Activated T-cell treated with anti-CD3 and anti-CD28 coated beads, Interleukin-2, amount 50 U/mL, for 48 hours (primary cell): ENCODE measurements at places on chromosomes 6 and 20.
A peak's percentile ranks its signal among the peaks of the same experiment; 100 is the strongest.

DNA sequence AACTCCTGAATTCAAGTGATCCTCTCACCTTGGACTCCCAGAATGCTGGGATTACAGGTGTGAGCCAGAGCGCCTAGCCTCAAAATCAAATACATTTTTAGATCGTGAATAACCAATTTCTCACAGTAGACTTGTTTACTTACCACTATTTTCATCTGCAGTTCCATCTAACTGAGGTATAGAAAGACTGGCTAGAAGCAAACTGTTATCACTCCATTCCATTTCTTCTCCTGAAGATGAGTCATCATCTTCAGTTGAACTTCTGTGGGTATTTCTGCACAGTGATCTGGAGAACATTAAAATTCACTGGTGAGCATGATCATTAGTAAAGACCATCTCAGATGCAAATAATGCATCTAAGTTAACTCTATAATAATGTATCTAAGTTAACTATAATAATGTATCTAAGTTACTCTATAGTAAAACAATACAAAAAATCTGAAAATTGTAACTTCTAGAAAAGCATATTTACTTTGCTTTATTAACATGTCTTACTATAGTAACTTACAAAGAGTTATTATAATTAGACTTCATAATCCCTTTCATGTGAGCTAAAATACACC, 105.4 kb downstream of the REV3L start:
- DNase-seq: no peak

- DNase-seq: peak; percentile 55
Observed at GRCh38 chr6:166955121-166955864, 1.1 kb downstream of the RNASET2 start.

DNA sequence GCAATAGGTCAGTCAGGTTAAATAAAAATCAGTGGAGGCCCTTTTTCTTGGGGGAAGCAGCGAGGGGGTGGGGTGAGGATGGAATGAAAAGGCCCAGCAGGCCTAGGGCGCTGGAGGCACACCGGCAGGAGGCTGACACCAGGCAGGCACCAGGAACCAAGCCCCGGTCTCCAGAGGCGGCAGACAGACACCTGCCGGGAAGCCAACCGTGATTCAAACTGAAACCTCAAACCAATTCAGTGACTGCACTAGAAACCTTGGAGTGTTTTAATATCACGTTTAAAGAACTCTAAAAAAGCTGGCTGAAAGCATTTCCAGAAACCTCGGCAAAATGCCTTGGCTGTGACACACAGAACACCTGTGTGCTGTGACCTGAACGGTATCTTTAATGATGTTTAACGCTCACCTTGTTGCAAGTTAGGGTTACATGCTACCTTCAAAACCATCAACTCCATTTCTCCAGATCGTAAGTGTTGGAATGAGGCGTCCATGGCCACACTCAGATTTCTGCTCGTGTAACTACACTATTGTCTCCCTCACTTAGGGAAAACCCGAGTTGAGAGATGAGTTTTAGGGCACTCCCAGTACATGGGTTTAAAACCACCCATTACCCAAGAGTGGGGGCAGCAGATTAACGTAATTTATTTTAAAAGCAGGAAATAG, 27.2 kb downstream of the DIDO1 start:
- DNase-seq: peak; percentile 48

DNA sequence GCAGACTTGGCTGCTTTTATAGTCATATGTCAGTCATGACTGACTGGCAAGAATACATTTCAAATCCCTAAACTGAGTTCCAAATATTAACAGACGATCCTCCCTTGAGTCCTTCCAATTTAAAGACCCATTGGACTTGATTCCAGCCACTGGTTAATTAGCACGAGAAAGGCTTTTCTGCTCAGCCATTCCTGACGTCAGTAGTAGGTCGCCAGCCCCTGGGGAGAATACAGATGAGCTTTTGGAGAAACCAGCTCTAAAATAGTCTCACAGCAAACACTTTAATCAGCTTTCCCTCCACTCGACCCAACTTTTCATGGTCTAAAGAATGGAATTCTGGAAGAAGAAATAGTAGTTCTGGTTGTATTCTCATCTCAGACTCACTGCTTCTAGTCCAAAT, 91.6 kb downstream of the SLC22A3 start:
- no peak for DNase-seq

- no peak for DNase-seq
Observed at GRCh38 chr20:39534846-39535245, 572.7 kb downstream of the DHX35 start.

GRCh38 chr20:17992847-17993513, 24.2 kb downstream of the MGME1 start:
- no peak for DNase-seq

DNA sequence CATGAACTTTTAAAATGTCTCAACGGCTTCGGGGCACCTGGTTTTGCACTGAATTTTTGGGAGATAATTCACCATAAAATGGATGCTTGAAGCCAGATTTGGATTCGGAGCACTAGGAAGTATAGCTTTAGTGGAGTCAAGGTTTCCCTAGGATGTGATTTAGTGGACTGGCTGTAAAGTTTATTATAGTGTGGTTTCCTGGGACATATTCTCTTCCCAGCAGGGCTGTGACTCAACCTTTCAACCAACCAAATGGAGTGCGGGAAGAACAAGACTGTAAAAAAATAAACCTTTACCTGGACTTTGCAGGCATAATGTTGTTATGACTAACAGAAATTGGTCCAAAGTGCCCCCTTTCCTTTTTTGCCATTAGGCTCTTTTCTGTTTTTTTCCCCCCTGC, 327.4 kb upstream of the MAN1A1 start:
- DNase-seq: no peak

DNA sequence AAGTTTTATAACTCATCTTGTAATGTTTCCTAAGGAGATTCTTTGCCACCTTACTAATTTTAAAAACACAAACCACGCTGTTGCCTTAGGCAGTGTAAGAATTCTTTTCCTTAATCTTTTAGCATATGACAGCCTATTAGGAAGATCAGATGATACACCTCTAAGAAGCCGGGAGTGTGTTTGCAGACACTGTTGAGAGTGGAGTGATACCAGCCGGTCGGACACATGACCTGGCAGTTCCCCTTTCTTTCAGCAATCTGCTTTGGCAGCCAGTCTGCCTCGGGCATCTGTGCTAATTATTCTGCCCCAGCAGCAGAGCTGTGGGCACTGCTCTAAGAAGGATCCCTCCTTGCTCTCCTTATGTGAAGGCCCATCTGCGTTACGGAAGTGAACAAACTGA, 50.9 kb downstream of the PLCB4 start:
- DNase-seq: no peak

DNA sequence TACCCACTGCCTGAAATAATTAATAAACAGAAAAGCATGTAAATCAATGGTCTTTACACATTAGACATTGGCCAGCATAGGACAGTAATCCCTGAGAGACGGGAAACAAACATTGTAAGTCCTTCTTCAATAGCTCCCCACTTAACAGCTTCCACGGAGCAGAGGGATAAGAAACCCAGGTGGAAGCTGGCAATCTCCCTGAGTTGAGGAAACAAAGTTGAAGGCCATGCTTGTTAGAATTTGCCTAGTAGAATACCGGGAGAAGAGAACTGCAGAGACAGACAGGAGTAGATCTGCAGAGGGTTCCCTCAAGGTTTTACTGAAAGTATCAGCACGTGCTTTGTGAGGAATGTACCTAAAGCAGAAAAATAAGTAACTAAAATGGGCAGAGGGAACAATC, 33.9 kb downstream of the REV3L start:
- DNase-seq: no peak

DNA sequence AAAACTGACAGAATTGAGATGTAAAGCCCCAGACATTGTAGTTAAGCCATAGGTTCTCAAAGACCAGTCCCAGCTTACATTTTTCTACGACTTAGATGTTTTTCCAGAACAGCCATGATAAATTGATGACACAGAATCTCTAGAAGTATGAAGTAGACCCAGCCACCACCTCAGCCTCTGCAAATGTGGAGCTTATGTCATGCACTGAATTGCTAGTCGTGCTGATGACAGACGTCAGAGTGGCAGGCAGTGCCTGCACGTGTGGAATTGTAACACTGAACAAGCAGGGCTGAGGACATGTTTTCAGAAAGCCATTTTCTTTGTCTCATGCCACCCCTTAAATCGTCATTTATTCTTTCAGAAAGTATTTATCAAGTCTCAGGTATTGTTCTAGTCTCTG, 72.4 kb upstream of the TMEM181 start:
- no peak for DNase-seq

DNA sequence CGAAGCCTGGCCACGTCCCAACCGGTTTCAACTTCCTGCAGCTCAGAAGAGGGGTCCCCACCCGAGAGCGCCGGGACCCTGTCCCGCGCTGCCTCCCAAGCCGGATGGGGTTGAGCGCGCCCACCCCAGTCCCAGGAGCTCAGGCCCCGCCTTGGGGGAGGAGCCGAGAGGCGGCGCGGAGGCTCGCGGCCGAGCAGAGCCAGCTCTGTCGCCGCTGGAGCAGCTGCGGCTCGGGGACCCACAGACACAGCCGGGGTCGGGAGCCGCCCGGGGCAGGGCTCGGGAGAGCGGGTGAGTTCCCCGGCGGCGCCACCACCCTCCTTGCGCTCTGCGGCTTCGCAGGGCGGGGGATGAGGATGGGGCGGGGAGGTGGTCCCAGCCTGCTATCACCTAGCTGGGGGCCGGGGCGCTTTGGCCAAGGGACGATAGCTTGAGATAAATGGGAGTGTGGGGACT, at the start of gene PPP1R16B:
TSS of gene PPP1R16B (plus strand) at position 196 of the 456 bp plus-strand sequence. CDS start 30,229 bp downstream, outside the sequence.
- peak; percentile 90 for DNase-seq

- no peak for DNase-seq
Observed at GRCh38 chr20:46399401-46399800, 7.0 kb downstream of the ELMO2 start.
